ENCODE measurements at places on chromosomes 3 and 15.

GRCh38 chr3:53274938-53275605, 19.2 kb upstream of the TKT start:
- DNase-seq: no peak

- DNase-seq: no peak
Measured at GRCh38 chr15:83526319-83526718, 79.2 kb downstream of the SH3GL3 start.

DNA sequence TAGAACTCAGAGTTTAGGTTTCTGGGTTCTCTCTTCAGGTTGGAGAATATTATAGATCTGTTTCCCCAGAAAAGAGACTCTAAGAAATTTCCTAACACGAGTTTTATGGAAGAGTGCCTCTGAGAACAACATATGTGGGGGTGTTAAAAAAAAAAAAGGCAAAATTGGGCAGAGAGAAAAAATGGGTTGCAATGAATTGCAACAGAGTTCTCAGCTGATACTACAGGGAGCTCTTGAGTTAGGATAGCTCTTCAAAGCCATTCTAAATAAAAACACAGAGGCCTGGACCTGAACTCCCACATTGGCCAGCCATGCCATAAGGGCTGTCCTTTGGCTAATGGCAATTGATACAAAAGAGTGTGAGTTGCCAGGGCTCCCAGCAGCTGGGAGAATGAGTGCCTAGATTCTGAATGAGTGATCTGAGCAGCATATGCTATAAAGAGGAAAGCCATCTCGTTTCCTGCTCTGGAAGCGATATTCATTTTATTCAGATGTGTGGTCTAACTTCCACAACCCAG, 20.1 kb upstream of the UBE2E2 start:
- DNase-seq: no peak

DNA sequence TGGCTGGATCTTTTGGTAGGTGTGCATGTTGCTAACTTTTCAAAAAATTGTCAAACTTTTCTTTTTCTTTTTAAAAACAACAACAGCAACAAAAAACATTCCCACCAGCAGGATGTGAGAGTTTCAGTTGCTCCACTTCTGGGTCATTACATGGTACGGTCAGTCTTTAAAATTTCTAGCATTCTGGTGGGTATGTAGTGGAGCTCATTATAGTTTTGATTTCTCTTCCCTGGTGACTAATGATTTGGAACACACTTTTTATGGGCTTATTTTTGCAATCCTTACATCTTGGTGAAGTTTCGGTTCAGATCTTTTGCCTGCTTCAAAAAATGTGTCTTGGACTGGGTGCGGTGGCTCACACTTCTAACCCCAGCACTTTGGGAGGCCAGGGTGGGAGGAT, 19.3 kb downstream of the ATP1B3 start:
- DNase-seq: peak; percentile 37

DNA sequence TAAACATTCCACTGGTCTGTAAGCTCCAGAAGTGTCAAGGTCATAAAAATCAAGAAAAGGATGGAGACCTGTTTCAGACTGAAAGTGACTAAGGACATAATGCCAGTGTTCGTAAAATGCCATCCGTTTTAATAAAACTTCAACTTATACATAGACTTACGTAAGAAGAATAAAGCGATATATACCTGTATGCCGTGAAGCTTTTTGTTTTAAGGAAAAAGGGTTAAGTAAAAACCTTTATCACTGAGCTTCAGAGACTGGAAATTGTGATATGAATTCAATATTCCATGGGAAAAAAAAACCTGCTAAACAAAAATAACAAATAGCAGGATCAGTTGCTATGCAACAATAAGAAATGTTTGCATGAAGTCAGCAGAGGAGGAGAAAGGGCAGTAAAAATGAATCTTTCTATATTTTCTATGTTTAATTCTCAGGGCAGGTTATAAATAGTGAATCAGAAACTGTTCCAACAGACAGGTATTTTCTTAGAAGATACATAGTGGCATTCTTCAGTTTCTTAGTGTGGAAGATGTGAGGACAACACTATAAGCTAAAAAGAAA, 42.5 kb downstream of the CHSY1 start:
- no peak for DNase-seq

GRCh38 chr3:136698361-136698760, 53.8 kb downstream of the STAG1 start:
- DNase-seq: no peak

GRCh38 chr15:36601952-36602351, 22.5 kb downstream of the CDIN1 start:
- no peak for DNase-seq

- DNase-seq: no peak
Measured at GRCh38 chr3:147529551-147529950, 120.4 kb downstream of the ZIC1 start.

- DNase-seq: no peak
Measured at GRCh38 chr3:11662392-11662990, 18.8 kb upstream of the VGLL4 start.

- DNase-seq: no peak
Measured at GRCh38 chr15:52803108-52803466, 13.0 kb upstream of the ONECUT1 start.

GRCh38 chr3:31011380-31011779, 116.9 kb upstream of the GADL1 start:
- no peak for DNase-seq

DNA sequence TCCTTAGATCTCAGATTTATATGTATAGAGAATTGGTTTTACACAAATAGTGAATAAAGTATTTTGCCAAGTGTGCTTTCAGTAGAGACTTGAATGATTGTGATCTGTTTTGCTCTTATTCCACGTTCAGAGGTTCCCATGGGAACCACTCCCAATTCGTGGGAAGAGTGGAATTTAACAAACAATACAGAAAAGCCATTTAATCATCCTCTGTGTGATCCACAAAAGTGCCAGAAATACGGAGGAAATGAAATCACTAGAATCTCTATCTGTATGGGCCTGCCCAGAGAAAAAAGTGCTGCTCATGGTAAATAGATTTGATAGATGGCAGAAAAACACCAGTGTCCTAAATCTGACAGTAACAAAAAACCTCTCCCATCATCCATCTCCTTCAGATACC, 56.0 kb downstream of the CNTN4 start:
- DNase-seq: no peak

GRCh38 chr3:124565551-124565950, 164.7 kb upstream of the UMPS start:
- DNase-seq: no peak

- DNase-seq: no peak
Measured at GRCh38 chr3:56005196-56005805, 463.0 kb downstream of the ERC2 start.

GRCh38 chr15:71049706-71050422, 65.4 kb upstream of the THSD4 start:
- no peak for DNase-seq

- peak; percentile 77 for DNase-seq
Measured at GRCh38 chr3:37163262-37164015, 10.9 kb downstream of the LRRFIP2 start.

GRCh38 chr15:26872206-26872605, 5.3 kb downstream of the GABRA5 start:
- no peak for DNase-seq

DNA sequence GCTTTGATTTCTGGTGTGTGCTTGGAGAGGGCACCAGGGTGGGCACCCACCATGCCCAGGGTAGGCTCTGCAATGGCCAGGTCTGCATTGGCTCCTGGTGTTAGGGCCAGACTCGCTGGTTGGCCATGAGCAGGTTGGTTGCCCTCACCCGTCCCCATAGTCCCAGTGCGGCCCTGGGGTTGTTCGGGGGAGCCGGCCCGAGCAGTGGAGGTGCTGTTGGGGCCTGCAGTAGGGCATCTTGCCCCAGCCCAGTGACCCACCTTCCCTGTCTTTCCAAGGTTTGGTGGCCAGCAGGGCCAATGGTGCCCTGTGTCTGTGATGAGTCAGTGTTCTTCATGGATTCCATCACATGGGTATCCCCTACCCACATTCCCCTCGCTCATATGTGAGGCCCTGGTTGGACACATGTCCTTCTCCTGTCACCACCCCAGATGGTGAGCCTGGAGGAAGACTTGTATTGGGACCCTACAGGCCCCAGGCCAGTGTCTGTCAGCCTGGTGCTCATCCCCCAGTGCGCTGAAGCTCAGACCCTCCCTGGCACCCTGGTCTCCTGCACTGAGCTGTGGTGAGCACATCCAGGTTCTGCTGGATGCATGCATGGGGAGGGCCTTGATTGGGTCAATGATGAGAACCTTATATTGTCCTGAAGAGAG, 190.1 kb downstream of the UBE3A start:
- DNase-seq: no peak

- no peak for DNase-seq
Measured at GRCh38 chr15:71709808-71710418, 100.4 kb upstream of the NR2E3 start.

GRCh38 chr3:115598216-115598615, 25.1 kb upstream of the GAP43 start:
- no peak for DNase-seq

DNA sequence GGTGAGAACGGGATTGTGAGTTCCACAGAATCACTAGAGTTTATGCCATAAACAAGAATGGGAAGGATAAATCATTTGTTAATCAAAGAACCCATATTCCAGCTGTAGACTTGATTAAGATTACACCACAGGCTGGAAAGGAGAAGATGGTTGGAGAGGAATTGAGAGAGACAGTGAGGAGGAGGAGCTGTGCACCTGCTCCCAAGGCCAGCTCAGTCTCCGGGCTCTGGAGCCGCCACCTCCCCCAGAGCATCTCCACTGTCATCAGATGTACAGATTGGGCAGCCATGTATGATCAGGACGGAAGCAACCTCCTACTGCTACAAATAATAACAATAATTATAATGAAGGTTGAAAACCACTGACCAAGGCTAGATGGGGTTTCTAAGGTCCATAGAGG, 170.0 kb downstream of the MINAR1 start:
- no peak for DNase-seq

Data from AG09309 (cell line).